ENCODE measurements at places on chromosomes 4 and X.

DNA sequence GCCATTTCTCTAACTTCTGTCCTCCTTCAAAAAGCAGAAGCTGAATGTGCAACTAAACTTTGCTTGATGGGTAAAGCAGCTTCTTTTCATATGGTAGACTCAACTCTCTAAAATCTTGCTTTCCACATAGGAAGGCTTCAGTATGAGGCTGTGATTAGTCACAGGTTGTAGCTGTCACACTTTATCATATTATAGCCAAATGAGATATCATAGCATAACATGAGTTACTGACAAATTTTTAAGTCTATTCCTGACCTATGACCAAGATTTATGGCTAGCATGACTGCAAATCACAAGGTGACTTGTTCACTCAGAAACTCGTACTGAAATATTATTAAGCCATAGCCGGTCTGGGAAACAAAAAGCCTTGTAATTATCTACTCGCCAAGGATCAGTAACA lies 998.6 kb downstream of the RPA4 start:
- no peak for DNase-seq

DNA sequence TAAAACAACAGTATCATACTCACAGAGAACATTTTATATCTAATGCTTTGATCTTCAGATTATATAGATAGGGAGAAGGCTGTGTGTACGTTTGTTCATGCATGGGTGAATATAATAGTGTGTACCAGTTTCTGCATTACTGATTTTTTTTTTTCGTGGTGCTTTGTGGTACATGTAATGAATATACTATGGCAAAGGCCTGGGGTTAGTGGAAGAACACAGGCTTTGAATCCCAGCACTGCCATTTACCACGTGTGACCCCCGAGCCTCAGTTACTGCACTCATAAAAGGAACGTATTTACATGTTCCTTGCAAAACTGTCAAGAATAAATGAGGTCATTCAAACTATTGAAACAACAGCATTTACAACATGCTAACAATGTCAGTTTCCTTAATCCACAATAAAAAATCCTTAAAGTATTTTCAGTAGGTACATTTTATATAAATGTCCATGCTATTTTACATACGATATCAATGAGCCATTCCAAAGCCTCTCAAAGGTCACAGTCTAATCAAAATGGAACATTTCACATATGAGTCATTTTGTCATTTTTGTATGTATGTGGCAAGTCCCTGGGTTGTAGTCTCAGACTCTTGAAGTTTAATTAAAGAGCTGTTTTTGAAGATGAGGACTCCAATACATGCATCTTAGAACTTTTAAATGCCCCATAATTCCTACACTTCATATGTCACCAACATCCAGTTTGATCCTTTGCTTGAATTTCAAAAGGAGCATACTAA lies 242.8 kb downstream of the PPP3CA start:
- DNase-seq: no peak

DNA sequence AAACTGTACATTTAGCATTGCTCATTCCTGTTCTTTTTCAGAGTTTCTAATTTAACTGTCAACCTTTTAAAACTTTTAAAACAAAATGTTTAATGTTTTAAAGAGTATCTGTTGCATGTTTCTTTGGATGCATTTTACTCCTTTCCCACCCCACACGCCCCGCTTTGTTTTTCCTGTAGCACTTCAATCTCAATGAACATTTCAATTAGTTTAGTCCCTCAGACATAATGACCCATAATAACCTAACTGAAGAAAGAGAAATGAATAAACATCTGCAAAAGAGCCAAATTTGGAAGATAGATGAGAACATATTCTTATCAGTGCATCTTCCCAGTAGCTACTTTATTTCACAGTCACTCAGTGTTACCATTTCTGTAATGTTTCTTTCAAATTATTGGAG lies 7.5 kb downstream of the PCDH10 start:
- DNase-seq: no peak

DNA sequence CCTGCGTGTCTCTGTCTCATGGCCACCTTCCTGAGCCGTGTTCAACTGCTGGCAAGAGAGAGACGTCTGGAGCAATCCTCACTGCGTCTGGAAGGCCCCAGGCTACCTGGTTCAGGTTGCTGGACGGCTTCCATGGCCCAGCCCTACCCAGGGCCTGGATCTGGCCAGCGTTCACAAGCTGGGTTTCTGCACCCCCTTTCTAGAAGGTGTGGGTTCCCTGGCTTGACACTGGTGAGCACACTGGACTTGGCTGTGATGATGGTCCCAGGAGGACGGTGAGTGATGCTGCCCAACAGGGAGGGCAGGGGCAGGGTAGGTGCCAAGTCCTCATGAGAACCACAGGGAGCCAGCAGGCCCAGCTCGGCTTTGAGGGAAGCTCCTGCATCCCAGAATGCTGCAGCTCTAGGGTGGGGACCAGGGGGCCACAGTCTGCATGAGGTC lies 63.4 kb downstream of the HTRA3 start:
- DNase-seq: no peak
